GM03348 (cell line): ENCODE measurements at places on chromosomes 4 and X.

DNA sequence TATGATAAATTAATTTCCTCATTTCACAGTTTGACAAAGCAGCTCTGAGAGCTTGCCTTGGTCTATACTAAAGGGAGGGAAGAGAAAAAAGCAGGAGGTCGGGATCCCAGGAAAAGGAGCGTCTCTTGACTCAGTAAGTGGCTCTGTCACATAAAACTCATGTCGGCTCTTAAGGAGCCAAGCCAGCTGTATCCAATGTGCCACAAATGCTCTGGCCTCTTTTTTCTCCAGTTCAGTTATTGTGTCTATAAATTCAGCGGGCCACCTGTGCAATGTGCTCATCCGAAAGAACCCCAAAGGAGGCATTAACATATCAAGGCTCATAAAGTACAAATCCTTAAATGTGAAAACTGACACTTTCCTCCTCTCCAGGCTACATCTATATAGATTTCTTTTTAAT is 337.7 kb upstream of the FAM241A start:
- DNase-seq, result no peak

- peak; percentile 9 for DNase-seq
Observed at GRCh38 chr4:77777135-77777807, 41.9 kb downstream of the CNOT6L start.

DNA sequence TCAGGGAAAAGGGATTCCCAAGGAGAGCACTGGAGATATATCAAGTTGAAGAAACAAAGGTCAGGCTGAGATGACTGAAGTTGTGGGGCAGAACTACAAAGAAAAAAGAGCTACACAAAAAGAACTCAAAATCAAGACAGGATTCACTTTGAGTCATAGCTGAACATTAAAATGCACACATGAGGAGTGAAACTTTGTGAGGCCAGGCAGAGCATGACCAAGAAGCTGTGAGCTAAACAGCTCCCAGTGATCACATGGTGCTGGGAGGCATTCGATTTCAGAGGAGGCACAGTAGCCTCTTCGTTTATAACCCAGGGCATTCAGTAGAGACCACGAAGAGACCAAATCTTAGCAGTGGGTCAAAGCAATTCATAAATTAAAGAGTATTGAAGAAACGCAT is 145.3 kb downstream of the ATRX start:
- no peak for DNase-seq

GRCh38 chr4:148094149-148094548 is 348.1 kb downstream of the NR3C2 start:
- no peak for DNase-seq

GRCh38 chrX:107687445-107687844 is 59.1 kb downstream of the PRPS1 start:
- DNase-seq, result no peak

GRCh38 chr4:157838366-157838765 is 334.5 kb downstream of the GASK1B start:
- no peak for DNase-seq

- DNase-seq, result peak; percentile 37
Observed at GRCh38 chr4:153620352-153620751, 63.7 kb upstream of the TLR2 start.

- DNase-seq, result no peak
Observed at GRCh38 chrX:78075787-78076389, 28.2 kb upstream of the PGK1 start.
